ENCODE measurements at places on chromosomes 16 and 17.

DNA sequence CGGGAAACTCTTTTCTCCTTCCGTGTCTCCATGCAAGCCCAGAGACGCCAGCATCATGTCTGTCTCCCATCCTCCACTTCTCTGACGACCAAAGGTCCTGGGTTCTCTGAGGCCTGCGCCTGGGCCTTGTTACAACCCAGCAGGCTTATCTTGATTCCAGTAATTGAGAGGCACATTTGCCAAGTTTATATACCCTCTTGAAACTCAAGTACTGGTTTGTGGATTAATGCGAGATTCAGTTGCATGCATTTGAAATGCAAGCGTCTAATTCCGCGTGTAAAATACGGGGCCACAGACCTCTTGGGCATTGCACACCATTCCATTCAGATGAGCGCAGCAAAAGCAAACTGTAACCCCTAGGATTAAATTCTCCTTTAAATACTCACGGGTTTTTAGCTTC, 28.7 kb upstream of the CRISPLD2 start:
- no peak for DNase-seq

- no peak for DNase-seq
Observed at GRCh38 chr16:10121897-10122425, 60.3 kb downstream of the GRIN2A start.

GRCh38 chr16:4613636-4614570, 785 bp downstream of the UBALD1 start:
- no peak for DNase-seq

DNA sequence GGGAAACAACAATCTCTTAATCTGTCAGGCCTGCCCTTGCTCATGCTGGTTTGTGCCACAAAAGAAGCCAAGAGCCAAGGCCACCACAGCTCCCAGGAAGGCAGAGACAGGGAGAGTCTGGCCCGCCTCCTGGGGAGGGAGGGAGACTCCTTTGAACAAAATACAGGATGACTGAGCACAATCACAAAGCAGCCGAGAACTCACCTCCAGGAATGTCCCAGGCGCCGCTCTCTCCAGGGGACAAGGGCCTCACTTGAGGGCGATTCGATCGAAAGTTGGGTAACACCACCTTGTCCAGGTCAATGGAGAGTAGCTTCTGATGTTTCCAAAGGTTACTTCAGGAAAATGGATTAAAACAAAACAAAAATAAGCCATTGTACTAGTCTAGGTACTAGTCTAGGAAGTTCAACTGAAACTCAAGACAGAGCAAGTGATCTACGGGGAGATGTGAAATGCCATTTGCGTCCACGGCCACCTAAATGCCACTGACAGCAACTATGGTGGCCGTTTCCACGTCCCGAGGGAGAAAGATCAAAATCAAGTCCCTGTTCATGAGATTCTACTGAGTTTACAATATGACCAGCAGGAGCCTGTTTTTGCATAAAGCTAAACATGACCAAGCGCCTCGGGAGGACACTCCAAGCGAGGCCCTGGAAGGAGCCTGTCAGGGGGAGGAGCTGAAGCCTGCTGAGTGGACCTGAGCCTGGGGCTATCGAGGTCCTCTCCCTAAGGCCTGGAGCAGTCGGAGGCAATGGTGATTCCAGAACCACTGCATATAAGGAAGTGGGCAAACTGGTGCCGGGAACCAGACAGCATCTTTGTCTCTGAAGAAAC, 13.4 kb upstream of the SLC38A8 start:
- DNase-seq, result peak; percentile 55

DNA sequence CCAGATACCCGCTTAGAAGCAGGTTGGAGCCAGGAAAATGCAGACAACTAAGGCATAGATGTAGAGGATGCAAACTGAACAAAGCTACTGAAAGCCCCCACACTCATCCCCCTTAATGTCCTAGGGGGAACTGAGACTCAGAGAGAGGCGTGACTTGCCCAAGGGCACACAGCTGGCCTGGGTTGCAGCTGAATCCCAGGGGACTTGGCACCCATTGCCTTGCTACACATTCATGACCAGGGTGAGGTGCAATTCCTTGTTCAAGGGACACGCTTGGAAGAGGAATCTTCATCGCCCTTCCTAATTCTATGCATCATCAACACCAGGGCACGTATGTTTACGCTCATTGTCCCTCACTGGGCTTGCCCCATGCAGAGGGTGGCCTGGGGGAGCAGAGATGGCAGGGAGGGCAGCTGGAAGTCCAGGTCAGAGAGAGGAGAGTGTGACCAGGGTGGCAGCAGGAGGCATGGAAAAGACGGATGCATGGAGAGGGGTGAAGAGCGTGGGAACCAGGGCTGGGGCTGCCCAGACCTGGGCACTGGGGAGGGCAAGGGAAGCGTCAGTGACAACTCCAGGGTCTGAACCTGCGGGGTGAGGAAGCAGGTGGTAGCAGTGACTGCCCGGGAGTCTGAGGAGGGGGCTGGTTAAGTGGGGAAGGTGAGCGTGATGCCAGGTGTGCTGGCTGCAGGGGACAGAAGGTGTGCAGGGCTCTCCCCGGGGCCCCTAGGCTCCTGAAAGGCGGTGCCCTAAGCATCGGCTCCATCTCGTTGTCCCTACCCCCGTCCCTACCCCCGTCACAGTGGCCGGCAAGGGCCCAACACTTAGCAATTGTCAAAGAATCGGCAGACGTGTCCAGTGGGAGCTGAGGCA, 267.1 kb upstream of the TNRC6C start:
- DNase-seq, result peak; percentile 51

- no peak for DNase-seq
Observed at GRCh38 chr17:58630883-58631522, 60.8 kb downstream of the TEX14 start.

Data from cardiac septum (tissue), 1 donor.